ENCODE measurements at places on chromosomes 7 and 10.

DNA sequence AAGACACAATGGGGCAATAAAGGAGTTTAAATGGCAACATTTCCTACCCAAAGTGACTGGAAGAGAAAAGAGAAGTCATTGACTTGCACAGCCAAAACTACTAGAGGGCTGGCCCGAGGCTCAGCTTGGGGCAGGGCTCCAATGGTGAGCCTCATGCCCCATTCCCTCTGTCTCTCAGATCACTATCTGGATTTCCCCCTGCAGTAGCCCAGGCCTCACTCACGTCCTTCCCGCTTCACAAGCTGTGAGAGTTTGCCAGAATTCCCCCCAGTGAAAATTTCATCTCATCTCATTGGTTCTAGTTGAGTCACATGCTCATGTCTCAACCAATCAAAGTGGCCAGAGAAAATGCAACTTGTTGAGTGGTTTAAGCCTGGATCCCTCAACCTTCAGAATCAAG, 181.3 kb downstream of the WDR11 start:
- no peak for DNase-seq

GRCh38 chr7:38215115-38215514, 37.1 kb downstream of the STARD3NL start:
- DNase-seq: no peak

DNA sequence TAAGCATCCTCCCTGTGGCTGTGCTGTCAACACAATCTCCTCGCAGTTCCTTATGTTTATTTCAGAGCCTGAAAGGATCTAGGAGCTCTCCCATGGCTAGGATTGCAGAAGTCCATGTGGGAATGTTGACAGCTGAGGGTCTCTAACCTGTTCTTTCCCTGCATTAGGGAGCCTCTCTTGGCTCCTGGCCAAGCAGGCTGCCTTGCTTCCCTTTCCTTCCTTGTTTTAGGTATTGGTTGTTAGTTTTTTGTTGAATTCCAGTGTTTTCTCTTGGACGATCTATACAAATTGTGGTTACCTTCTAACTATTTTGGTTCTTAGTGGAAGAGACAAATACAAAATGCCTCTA, 171.8 kb downstream of the MLLT10 start:
- DNase-seq: no peak

- no peak for DNase-seq
These were observed 97.4 kb downstream of the ELFN1 start for GRCh38 chr7:1767524-1767923.

GRCh38 chr7:158262284-158263109, 325.1 kb downstream of the PTPRN2 start:
- no peak for DNase-seq

DNA sequence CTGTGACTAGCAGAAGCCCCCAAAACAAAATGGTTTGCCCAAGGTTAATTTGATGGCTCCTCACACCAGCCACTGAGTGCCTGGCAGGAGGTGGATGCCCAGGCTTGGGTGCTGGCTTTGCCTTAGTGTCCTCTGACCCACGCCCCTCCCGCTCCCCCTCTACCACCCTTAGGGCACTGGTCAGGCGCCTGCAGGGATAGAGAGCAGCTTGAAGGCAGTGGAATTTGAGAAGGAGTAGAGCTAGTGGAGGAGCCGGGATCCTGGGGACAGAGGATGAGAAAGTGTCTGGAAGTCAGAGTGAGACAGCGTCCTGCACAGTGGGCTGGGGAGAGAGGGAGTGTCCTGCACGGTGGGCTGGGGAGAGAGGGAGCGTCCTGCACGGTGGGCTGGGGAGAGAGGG, 139.4 kb downstream of the DNAJB6 start:
- no peak for DNase-seq

GRCh38 chr7:44112997-44113763, 9.0 kb downstream of the AEBP1 start:
- no peak for DNase-seq

DNA sequence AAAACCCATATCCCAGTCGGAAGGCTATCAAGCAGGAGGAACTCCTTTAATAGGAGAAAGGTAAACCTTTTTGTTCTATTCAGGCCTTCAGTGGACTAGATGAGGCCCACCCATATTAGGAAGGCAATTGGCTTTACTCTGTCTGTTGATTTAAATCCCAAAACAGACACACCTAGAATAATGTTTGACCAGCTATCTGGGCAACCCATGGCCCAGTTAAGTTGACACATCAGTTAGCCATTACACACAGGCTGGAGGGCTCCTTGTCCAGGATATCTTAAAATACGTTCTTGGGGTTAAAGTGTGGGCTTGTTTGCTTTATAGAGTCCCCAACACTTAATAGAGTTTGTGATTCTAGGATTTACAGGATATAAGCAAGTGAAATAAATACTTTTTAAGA, 339.0 kb upstream of the PRKCQ start:
- DNase-seq: no peak

- DNase-seq: no peak
These were observed 81.4 kb downstream of the HECW1 start for GRCh38 chr7:43193893-43194292.

GRCh38 chr7:106094780-106095179, 17.3 kb downstream of the SYPL1 start:
- DNase-seq: no peak

DNA sequence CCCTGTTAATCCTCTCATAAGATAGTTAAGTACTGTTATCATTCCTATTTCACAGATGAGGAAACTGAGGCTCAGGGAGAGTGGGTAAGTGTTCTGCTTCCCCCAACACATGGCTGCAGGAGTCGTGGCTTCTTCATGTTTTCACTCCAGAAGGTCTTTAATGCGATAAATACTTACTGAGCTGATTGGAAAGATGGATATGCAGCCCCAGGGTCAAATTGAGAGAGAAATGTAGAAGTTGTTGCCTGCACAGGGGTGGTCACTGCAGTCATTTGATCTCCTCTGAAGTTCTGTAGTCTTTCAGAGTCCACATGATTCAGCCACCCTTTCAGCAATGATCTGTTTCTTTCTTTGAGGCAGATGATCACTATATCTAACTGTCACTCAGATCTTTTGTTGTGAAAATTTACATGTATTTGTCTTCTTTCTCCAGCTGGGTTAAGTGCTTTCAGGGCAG, 29.3 kb downstream of the CRCP start:
- no peak for DNase-seq

GRCh38 chr10:61098966-61099365, 155.0 kb upstream of the RHOBTB1 start:
- DNase-seq: no peak

GRCh38 chr7:77455321-77455720, 39.2 kb upstream of the GSAP start:
- DNase-seq: no peak

- DNase-seq: no peak
These were observed 109.8 kb upstream of the TARP start for GRCh38 chr7:38383281-38383680.

- DNase-seq: no peak
These were observed 44.5 kb upstream of the AGR3 start for GRCh38 chr7:16926283-16926682.

- no peak for DNase-seq
These were observed 10.3 kb downstream of the TECPR1 start for GRCh38 chr7:98241674-98242241.

DNA sequence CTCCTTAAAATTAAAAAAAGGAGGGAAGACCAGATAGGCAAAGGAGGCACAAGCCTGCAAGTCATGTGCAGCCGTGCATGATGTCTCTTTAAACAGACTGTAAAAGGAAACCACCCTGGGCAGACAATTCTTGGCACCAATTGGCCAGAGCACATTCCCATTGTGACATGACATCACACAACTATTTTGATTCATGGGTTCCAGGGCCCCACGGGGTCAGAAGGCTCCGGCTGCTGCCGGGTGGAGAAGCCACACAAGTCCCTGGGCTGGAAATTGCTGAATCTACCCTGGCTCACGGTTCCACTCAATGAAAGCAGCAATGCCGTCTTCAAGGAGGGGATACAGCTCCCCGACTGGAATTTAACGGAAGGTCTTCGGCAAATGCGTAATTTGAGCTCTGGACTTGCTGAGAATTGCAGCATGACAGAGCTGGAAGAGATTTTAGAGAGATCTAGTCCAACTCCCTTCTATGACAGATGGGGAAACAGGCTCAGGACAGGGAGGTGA, 140.5 kb downstream of the PRKAG2 start:
- DNase-seq: no peak

DNA sequence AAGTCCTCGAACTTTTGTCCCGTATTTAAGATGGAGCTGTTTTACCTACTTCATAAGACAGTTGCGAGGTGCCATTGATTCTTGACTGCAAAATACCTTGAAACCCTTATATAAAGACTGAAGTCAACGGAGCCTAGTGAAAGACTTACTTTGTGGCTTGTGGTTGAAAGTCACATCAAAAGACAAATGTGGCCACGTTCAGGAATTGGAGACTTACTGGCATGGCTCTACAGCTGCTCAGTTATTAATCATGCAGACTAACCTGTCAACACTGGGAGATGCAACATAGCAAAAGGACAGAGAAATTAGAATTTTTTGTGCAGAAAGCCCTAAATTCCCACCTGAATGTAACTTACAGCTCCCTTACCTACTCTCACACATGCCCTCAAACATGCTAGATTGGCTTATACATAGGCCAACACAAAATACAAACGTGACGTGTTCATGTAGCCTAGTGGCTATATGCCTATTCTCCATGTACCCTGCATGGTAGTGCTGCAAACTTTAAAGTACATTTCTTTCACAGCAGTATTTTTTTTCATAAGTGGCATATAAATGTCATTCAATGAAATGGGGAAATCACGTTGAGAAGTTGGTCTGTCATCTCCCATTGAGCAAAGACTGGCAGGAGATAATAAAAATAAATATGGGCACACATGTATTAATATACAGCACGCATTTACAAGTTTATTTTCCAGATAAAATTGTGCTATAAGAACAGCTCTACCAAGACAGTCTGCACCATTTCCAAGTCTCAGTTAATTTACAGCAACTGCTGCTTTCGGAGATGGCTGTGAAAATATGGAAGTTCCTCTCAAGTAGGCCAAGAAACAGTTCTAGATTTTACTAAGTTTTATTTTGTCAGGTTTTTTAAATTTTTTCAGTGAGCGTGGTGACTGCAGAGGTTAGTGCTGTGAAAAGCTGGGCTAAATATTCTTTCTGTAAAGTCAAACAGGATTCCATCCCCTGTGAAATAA, 170.4 kb upstream of the C7orf33 start:
- DNase-seq: no peak

DNA sequence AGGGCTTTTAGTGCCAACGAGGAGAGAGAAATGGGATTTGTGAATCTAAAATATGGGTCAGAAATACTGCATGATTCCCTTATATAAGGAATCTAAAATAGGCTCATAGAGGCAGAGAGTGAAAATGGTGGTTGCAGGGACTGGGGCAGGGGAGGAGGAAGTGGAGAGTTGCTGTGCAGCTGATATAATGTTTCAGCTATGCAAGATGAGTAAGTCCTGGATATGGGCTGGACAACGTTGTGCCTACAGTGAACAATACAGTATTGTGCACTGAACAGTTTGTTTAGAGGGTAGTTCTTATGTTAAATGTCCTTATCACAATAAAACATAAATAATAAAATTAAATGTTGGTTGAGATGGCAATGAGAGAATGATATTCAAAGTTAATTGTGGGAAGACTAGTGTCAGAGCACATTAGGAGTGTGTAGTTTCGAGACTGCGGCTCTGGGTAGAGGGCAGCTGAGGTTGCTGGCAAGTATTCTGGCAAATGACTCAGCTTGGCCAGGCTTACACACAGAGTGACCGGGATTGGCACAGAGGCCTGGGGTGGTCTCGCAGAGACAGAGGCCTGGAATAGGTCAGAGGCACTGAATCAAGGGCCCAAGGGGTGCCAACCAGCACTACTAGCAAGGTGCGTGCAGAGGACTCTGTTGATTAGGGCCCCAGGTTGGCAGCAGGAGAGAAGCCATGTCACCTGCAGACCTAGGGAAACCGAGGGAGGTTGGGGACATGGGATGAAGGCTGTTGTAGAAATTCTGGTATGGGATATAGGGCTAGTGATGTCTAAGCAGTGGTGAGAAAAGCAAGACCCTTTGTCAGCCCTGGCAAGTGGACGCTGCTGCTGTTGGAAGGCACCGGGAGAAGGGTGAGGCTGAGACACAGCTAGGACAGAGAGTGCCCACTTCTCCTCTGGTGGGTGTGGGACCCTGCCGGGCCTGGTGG, 2.8 kb upstream of the DEPP1 start:
- no peak for DNase-seq

DNA sequence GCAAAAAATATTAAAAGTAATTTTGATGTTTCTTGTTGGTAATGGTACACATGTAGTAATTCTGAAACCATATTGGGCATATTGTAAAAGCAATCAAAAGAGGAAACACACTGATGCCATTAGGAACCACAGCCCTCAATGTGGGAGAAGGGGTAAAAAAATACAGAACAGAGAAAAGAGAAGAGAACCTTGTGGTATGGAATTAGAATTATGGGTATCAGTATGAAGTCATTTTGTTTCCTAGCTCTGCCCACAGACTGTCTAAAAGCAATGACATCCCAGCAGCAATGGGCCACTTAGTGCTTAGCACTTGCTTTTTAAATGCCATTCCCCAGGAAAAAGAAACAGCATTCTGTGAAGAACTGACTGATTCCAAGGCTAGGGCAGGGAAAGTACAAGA, 61.5 kb downstream of the CPVL start:
- DNase-seq: no peak

- DNase-seq: no peak
These were observed 201.7 kb upstream of the KCTD7 start for GRCh38 chr7:66426996-66427395.

- DNase-seq: no peak
These were observed 31.8 kb downstream of the RAMP3 start for GRCh38 chr7:45189151-45189970.

DNA sequence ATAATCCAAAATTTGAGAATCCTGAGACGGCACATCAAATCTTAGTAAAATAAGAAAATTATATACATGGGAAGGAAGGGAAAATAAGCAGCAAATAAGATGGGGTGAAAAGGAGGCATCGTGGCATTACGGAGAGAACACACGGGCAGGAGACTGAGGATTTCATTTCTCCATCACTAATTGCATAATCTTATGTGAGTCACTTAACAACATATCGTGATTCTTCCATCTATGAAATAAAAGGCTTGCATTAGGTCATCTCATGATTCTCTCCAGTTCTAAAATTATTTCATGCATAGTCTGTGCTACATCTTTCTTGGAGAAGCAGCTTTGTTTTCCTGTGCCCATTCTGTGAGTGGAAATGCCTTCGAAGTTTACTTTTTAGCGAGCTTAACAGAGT, 288.7 kb downstream of the LRMDA start:
- DNase-seq: no peak

- DNase-seq: no peak
These were observed 821.3 kb downstream of the LRMDA start for GRCh38 chr10:76252733-76253132.
